ENCODE measurements at places on chromosomes 5 and 9. TPM values are rescaled to one million over a fixed set of nuclear protein-coding genes. Genes with fewer than 3 reads are reported as not detected.

SLC34A1 gene
- total RNA-seq: not detected

CEL gene
- total RNA-seq: 0.36 TPM

QRFP gene
- not detected for total RNA-seq

ARHGEF37 gene
- 6.3 TPM for total RNA-seq

CDH12 gene
- total RNA-seq: not detected

ANKRD18B gene
- not detected for total RNA-seq

LRRTM2 gene
- total RNA-seq: not detected

LCN6 gene
- not detected for total RNA-seq

KLF4 gene
- total RNA-seq: 28.2 TPM

HAPLN1 gene
- total RNA-seq: 1.3 TPM

TRUB2 gene
- 15.9 TPM for total RNA-seq

FOXE1 gene
- not detected for total RNA-seq

PDCD1LG2 gene
- 14.3 TPM for total RNA-seq

SLC25A2 gene
- total RNA-seq: not detected

OBP2B gene
- total RNA-seq: not detected

SPATA31E1 gene
- not detected for total RNA-seq

ZNF608 gene
- 10.3 TPM for total RNA-seq

LSM11 gene
- 3.7 TPM for total RNA-seq

ACER2 gene
- 10.9 TPM for total RNA-seq

CARTPT gene
- total RNA-seq: not detected

ACOT12 gene
- total RNA-seq: not detected

F2R gene
- 127 TPM for total RNA-seq

SV2C gene
- not detected for total RNA-seq

SUSD3 gene
- 1.1 TPM for total RNA-seq

TAS2R1 gene
- not detected for total RNA-seq

ENTPD8 gene
- not detected for total RNA-seq

PCDHGB7 gene
- total RNA-seq: 7.8 TPM

NFIB gene
- 81.8 TPM for total RNA-seq

CCL27 gene
- not detected for total RNA-seq

LHX3 gene
- not detected for total RNA-seq

CSF2 gene
- 2.3 TPM for total RNA-seq

PKD2L2 gene
- not detected for total RNA-seq

FAM221B gene
- not detected for total RNA-seq

PCSK1 gene
- 1.1 TPM for total RNA-seq

SH2D3C gene
- total RNA-seq: 2.6 TPM

NCBP1 gene
- 22.7 TPM for total RNA-seq

COL15A1 gene
- total RNA-seq: 6.2 TPM

UCK1 gene
- total RNA-seq: 34.5 TPM
